Activated CD8-positive, alpha-beta T cell treated with anti-CD3 and anti-CD28 coated beads, Interleukin-2, amount 10 ng/mL, durations not matched to agents 7 days and 5 days (primary cell): ENCODE measurements at places on chromosomes 12 and 14. TPM values are rescaled to one million over a fixed set of nuclear protein-coding genes. Genes with fewer than 3 reads are reported as not detected.

- no peak for DNase-seq
These were observed 24.9 kb upstream of the CEBPE start for GRCh38 chr14:23143911-23144310.

DNA sequence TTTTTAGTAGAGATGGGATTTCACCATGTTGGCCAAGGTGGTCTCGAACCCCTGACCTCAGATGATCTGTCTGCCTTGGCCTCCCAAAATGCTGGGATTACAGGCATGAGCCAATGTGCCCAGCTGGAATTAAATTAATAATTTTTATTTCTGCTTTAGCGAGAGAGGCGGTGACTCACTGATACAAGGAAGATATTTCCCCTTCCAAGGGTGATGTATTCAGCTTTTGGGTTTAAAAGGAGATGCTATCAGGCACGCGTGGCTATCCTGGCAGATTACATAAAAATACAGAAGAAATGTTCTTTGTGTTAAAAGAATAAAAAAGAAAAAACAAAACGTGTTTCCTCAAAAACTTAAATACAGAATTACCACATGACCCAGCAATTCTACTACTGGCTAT, 12.4 kb upstream of the P2RX7 start:
- no peak for DNase-seq

DNA sequence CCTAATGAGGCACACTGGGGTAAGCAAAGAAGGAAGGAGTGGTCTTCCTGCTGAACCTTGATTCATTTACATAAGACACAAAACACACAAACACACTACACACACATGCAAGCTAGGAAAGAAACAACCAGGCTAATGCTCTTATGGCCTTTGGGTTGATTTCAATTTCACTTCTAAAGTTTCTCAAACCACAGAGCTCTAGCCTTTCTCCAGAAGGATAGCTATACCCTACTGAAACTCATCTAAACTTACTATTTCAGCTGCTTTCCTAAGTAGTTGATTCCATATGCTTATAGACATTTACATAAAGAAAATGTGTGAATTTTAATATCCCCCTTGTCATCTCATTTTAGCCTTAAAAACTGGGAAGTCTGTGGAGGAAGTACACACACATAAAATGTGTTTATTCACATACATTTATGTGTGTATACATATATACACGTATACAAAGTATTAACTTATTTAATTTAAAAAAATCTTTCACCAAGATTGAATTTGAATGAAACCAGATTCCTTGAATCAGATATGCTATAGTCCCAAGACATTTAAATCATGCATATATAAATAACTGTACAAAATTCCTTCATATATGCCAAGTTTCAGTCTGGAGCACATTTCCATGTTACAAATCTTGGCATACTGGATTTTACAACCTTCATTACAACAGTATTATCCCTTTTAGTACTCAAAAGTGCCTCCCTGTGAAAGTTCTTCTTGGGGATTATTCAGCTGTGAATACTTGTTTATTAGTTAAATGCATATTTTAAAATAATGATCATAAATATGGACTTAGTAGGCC, 231.8 kb upstream of the NPAS3 start:
- DNase-seq = no peak

DNA sequence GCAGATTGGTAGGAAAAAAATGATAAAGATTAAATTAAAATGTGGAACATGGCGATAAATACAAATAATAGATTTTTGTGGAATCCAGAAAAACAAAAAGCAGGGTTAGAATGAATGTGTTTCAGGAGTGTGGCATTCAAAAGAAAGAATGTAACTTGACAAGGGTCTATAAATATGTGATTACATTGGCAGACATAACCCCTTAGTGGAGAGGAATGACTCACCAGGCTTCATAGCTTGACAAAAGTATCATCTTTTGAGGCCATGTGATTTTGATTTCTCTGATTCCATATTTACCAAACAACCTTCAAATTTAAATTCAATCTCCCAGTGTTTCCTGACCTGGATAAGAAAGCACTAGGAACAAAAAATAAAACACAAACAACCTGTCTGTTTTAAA, 24.4 kb upstream of the MGST1 start:
- DNase-seq = no peak

DNA sequence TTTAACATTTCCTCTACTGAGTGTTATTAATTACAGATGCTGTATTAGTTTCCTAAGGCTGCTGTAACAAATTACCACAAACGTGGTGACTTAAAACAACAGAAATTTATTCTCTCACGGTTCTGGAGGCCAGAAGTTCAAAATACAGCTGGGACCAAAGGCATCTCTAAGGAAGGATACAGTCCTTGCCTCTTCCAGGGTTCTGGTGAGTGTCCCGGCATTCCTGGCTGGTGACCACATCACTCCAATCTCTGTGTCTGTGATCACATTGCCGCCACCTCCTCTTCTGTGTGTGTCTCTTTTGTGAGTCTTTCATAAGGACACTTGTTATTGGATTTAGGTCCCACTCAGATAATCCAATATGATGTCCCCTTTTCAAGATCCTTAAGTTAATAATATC, 85.1 kb upstream of the CCDC198 start:
- no peak for DNase-seq

- peak; percentile 48 for DNase-seq
These were observed at the start of the genes LRRIQ1 and TSPAN19 for GRCh38 chr12:85036234-85036707. LRRIQ1 (plus strand) TSS chr12:85036351; CDS start chr12:85038177, 1,826 bp downstream. TSPAN19 (minus strand) TSS chr12:85036277; CDS start chr12:85029946, 6,331 bp downstream.

DNA sequence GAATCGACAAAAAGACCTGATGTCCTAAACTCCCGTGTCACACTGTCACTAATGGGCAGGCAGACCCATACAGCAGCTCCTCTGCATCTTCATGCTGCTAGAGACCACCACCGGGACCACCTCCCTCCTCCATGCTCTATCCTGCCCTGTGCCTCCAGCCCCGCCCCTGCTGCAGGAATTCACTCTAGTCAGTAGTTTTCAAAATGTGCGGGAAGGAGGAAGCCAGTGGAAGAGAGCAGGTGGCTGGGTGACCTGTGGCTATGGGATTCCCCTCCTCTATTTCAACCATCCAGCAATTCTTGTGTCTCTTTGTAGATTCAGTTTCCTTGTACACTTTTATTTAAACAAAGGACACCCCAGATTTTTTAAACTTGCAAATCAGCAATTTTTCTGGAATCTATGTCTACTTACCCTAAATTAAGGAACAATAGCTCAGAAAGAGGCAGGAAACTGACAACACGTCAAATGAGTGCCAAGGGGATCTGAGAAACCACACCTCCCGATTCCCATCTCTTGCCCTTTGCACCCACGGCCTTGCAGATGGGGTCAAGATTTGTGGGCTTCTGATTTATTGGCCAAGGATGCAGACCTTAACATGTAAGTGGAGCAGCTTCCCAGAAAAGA, 20.4 kb upstream of the MAP1LC3B2 start:
- DNase-seq = no peak

DNA sequence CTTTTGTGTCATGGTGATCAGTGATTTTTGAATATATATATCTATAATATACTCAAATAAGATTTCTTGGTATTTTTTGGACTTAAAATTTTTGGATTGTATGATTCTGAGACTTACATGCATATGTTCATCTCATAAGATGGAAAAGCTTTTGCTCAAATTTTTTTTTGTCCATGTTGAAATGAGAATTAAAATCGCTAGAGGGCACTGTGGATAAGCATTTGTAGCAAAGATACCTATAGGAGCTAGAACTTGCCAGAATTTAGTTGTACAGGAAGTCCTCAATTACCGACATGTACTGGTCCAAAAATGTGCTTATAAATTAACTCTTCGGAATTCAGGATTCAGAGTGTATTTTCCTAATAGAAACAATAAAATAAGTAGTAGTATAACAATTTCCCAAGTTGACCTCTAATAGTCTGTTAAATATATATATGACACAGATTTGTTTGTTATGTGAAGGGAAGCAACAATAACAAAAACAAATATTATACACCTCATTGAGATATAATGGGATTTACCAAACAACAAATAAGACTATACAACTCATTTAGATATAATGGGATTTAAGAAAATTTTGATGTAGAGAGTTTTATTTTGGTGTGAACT, 179.6 kb downstream of the TMEM117 start:
- no peak for DNase-seq

GRCh38 chr12:20439626-20440025, 71.3 kb downstream of the PDE3A start:
- DNase-seq = no peak

DNA sequence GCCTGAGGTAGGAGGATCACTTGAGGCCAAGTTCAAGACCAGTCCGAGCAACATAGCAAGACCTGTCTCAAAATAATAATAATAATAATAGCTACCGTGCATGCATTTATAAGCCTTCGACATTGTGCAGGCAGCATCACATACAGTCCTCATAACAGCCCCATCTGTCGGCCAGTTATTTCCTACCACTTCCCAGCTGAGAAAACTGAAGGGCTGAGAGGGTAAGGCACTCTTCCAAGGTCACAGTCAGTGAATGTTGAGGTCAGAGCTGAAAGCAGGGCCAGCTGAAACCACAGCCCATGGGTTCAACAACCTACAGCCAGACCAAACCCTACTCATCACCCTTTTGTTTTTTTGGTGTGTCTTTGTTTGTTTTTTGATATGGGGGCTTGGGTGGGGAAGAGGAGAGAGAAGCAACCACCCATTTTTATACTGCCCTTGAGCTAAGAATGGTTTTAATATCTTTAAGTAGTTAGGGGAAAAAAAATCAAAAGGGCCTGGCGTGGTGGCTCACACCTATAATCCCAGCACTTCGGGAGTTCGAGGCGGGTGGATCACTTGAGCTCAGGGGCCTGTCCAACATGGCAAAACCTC, 16.8 kb upstream of the ITPK1 start:
- DNase-seq = peak; percentile 55

- DNase-seq = peak; percentile 16
These were observed 61.6 kb downstream of the BEGAIN start for GRCh38 chr14:100525615-100526014.

The ATL1 gene
- 1.4 TPM for total RNA-seq

The PTGDR gene
- 0.68 TPM for total RNA-seq

The SRRM4 gene
- not detected for total RNA-seq

The DLK1 gene
- not detected for total RNA-seq

The ADAM21 gene
- not detected for total RNA-seq
